Activated T-helper 1 cell treated with anti-CD3 and anti-CD28 coated beads, Interleukin-2, amount 50 U/mL, for 16 hours (primary cell): ENCODE measurements at places on chromosomes 4 and X.

DNA sequence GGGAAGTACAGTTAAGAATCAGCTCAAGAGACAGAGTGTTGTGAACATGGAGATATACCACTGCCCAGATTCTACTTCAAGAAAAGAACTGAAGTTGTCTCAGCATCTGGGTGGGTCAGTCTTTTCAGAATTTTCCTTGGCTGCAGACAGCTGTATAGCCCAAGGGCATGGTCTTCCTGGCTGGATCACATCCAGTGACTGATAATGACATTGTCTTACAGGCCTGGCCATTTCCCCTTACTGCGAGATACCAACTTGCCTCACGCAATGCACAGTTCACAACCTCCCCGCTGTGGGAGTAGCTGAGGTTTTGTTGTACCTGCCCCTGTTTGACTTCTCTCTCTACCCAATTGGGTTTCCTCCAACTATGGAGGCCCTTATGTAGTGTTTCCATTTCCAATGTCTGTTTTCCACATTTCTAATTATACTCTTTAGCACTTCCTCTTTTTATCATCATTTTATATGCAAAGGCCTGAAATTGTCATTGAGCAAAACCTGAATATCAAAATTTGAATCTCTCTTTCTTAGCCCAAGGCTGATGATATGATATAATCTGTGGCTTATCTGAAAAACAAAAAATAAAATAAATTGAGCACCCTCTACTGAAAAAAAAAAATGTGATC, 209.1 kb downstream of the NAF1 start:
- no peak for DNase-seq

DNA sequence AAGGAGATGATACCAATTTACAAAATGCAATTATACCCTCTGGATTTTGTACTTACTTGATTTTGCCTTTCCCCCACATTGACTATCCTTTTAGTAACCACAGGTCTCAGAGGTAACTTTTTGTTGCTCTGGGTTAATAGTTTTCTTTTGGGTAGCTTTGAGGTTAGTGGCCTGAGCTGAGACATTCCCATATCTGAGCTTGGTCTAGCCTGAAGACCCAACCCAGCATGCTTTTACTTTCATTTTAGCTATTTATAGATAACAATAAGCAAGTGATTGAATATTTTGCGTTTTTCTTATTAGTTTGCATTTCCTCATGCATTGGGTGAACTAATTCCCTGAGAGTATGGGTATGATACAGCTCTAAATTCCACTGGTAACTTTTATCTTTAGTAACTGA, 11.8 kb downstream of the HTN1 start:
- no peak for DNase-seq

DNA sequence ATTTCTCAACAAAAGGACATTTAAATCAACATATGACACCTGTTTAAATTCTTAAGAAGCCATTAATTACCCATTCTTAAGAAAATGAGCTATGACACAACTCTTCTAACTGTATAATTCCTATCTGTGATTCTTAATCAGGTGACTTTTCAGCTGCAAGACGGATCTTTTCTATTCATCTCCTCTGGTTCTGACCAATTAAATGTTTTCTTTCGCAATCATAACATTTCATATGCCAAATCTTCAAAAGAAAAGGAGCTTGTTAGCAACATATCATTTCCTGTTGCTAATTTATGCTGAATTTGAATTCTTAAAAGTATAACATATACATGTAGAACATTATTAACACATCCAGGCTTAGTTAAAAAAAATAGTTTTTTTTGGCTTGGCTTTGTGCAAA, 62.5 kb downstream of the SEL1L3 start:
- DNase-seq = no peak

DNA sequence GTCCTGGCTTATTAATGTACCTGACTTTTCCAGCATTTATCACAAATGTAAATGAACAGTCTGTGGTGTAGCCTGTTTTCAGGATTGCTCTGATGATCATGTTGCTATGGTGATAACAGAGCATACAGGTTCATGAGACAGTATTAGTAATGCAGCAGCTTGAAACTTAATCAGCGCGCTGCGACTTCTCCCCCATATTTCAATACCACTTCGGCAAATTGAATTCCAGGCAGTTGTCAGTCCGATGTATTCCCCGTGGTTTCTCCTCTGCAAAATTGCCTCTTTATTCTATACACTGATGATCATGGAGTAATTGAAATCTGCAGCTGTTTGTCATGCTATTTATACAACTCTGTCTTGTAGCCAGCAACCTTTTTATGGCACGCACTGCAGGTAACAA, 239.3 kb downstream of the C4orf33 start:
- no peak for DNase-seq

DNA sequence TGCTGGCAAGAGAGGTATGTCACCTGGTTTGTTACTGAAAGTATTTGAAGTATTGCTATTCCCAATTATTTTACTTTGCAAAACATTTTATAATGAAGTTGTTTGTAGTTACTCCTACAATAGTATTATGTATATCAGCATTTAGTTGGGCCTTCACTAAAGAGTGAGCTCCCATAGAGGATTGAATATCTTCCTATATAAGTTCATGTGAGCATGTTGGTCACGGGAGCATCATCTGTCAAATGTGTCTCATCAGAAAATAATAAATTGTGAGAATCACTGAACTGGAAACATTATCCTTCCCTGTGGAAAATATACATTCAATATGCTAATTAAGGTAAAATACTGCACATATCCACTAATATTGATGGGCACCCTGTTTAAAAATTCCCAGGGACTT, 360.1 kb upstream of the ADGRL3 start:
- no peak for DNase-seq

- no peak for DNase-seq
Measured at GRCh38 chr4:5033281-5033841, 14.1 kb upstream of the CYTL1 start.

DNA sequence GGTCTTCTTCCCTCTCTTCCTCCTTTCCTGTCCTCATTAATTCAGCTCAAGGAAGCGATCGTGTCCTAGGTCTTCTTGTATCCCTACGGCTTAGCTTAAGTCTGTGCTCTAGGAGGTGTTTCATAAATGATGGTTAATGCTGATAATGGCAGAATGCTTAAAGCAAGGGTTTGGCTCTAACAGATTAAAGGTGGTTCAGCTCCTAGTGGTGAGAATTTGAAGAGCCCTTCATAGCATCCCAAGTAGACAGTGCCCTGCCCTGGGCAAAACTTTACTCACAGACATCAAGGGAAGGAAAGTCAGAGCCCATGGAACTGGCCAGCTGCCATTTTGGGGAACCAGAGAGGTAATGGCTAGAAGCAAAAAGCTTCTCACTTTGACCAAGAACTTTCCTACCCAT, 47.0 kb upstream of the PGRMC1 start:
- no peak for DNase-seq

- DNase-seq = no peak
Measured at GRCh38 chr4:174275101-174275500, 8.4 kb downstream of the FBXO8 start.

DNA sequence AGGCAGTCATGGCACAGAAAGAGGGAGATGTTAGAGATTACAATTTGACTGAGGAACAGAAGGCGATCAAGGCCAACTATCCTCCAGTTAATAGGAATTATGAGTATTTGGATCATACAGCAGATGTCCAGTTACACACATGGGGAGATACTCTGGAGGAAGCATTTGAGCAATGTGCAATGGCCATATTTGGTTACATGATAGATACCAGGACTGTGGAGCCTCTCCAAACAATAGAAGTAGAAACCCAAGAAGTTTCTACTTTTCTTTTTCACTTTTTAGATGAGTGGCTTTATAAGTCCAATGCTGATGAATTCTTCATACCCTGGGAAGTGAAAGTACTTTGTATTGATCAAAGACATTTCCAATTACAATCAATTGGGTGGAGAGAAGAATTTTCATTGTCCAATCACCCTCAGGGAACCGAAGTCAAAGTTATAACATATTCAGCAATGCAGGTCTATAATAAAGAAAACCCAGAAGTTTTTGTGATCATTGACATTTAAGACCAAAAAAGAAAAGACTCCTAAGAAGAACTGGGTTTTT, 139.1 kb downstream of the MAB21L2 start:
- no peak for DNase-seq

- no peak for DNase-seq
Measured at GRCh38 chr4:184383497-184384055, 90.8 kb downstream of the IRF2 start.

DNA sequence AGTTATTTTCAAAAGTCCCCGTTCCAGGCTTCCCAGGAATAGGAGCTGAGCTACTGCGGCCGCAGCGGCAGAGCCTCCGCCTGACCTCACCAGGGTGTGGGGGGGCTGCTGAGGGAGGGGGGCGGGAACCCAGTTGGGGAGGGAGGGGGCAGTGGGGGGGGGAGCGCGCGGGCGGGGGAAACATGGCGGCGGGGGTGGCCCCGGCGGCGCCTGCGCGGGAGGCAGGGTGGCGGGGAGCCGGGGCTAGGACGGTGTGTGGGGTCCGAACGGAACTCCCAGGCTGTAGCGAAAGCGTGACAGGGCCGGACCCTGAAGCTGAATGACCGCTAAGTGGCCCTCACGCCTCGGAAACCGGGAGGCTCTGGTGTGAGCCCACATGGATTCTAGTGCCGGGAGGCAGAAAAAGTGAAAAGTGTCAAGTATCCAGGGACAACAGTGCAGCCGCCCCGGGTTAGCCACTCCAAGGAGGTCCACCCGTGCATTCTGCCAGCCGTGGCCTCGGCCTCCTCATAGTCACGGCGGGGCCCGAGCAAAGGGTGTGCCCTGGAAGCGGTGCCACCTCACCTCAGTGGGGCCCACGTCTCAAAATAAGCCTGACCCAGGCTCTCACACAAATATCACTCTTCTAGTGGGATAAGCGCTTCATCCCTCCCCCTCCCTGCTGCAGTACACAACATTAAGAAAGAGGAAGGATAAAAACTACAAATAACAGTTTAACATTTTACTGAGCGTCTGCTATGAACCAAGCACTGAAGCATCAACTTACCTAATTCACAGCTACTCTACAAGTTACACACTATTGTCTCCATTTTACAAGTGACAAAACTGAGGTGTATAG, at the start of gene KLHL13:
Gene KLHL13, minus strand, starts transcription at position 98 of the 838 bp plus-strand sequence. CDS start 88,337 bp downstream, outside the sequence.
- no peak for DNase-seq

GRCh38 chr4:19729886-19730651, 521.6 kb upstream of the SLIT2 start:
- DNase-seq = no peak

DNA sequence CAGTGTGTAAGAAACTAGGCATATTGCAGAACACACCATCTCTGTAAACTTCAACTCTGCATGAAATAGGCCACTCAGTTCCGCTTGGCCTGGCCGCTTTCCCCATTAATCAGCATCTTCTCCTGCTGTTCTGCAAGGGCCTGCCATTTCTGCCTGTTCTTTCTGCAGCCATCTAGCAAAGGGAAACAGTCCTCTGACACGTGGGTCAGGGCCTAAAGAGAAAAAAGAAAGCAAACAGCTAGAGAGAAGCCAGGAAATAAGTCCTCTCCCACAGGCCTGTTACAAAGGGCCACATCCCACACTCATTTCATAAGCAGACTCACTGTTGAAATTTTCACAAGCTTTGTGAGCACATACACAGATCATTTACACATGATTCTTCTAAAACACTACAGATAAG, 130.1 kb downstream of the PDE5A start:
- DNase-seq = no peak

GRCh38 chr4:141541851-141542250, 94.5 kb upstream of the IL15 start:
- no peak for DNase-seq

DNA sequence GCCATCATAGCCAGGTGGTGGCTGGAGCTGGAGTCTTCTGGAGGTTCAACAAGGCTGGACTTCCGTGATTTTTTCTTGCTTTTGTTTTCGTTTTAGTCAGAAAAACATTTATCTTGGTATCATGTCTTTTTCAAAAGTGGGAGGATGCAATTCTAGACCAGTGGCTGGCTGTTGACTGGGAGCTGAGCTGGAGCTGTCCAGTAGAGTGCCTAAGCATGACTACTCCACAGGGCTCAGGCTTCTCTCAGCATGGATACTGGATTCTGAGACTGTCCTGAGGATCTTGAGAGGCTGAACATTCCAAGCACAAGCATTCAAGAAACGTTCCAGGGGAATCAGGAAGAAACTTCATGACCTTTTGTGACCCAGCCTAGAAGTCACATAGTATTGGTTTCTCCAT, 598.1 kb downstream of the MID1IP1 start:
- DNase-seq = no peak

DNA sequence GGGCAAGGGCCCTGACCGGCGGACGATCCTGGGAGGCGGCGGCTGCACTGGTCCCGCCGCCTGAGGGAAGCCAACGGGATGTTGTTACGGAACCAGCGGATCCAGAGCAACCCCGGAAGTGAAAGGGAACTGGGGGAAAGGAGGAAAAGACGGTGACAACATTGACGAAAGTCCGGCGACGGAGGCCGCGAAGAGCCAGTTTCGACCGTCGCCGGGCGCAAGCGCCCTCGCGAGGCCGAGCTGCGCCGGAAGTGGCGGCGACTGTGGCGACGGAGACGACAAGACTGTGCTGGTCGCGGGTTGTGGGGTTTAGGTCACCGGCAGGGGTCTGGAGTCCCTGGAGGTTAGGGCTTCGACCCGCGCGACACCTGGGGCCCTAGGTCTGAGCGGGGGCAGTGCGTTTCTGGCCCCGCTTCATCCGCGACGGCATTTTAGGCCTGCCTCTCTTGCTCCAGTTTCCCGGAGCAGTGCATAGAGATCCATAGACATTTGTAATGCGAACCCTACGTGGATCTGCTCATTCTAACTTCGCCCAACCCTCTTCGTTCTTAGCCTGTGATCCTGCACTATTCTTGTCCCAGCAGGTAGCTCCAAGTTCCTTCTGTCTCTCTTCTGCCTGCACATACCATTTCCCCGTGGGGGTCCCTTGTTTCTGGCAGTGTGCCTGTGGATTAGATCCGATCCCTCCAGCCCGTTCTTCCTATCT, at the start of gene BOD1L1:
Gene BOD1L1, minus strand, starts transcription at position 120 of the 706 bp plus-strand sequence. CDS start 138 bp downstream, outside the sequence.
- peak; percentile 67 for DNase-seq

DNA sequence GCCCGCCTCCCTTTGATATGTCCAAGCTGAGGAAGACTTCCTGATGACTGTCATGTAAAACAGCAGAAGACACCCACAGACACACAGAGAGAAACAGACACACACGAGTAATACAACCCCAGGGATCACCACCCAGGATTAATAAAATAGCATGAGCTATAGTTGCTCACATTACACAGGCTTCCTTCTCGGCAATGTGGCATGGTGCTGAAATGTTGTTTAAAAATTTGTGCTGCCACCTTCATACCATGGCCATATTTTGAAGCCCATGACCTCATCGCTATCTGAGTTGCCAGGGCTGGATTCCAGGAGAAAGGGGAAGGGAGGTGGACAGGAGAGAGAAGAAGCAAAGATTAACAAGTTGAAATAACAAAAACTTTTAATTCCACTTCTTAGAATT, 111.7 kb downstream of the SYNPO2 start:
- DNase-seq = no peak

DNA sequence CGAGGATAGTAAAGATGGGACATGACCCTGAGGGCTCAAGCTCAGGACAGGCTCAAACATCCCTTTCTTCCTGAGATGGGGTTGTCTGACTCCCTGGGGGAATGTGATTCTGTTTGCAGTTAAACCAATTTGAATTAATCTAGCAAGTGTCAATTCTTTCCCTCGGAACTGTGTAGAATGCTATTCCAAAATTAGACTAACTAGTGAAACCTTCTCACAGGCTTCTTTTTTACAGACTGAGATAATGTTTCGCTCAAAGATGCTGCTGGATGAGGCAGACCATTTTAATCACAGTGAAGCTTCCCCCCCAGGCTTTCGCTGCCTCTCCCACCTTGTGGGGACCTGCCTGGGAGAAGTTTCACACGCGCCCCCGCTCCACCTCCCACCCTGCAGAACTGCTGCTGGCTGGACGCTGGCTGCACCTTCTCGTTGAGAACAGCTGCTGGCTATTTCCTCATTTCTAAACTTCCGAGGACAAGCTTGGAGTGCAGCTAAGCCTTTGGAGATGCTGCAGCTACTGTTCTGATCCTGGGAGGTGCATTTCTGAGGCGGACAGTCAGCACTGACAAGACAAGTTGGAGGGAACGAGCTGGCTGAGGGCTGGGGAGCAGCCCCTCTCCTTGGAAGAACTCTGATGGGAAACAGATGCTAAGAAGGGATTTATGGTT, 297.8 kb downstream of the RAPGEF2 start:
- DNase-seq = no peak
